ENCODE measurements at places on chromosomes 13 and 19.
A peak's percentile ranks its signal among the peaks of the same experiment; 100 is the strongest.

GRCh38 chr19:47802521-47803043, 1.8 kb downstream of the TPRX1 start:
- DNase-seq: no peak

DNA sequence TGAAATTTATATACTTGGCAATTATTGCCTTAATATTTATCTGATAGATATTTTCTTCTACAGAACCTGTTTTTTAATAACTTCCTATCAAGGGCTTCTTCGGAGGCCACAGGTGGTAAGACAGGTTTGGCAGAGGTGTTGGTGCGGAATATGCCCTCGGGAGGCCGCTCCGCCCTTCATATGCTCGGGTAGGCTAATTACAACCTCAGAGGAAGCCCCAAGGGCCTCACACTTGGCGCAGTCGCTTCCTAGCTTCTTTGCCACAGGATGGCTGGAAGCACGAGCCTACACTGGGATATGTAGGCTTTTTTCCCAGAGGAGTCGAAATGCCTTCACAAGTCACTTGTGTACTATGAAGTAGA, 68.8 kb downstream of the LMO7 start:
- DNase-seq: peak; percentile 49

- DNase-seq: no peak
Measured at GRCh38 chr19:40642757-40643305, 41.7 kb downstream of the LTBP4 start.

DNA sequence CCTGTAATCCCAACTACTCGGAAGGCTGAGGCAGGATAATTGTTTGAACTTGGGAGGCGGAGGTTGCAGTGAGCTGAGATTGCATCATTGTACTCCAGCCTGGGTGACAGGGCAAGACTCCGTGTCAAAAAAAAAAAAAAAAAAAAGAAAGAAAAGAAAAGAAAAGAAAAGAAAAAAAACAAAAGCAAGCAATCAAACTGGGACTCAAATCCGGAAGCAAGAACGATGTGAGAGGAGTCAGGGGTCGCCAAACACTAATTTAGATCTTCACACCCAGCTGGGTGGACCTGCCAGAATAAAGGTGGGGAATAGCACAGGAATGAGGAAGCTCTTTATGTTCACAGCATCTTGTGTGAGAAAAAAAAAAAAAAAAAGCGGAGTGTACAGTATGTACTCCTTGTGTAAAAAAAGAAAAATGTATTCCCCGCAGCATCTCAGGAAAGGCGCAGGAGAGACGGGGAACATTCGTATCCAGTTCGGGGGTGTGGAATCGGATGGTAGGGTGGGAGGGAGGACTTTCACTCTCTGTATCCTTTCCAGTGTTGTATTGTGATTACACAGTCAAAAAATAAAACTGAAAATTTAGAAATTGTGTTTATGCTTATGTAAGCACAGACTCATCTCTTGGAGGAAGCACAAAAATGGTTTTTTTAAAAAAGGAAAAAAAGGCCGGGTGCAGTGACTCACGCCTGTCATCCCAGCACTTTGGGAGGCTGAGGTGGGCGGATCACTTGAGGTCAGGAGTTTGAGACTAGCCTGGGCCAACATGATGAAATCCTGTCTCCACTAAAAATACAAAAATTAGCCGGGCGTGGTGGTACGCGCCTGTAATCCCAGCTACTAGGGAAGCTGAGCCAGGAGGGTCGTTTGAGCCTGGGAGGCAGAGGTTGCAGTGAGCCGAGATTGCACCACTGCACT, 7.6 kb downstream of the DNAJB1 start:
- DNase-seq: peak; percentile 84

GRCh38 chr13:63307228-63307627, 1891.6 kb upstream of the PCDH20 start:
- no peak for DNase-seq

DNA sequence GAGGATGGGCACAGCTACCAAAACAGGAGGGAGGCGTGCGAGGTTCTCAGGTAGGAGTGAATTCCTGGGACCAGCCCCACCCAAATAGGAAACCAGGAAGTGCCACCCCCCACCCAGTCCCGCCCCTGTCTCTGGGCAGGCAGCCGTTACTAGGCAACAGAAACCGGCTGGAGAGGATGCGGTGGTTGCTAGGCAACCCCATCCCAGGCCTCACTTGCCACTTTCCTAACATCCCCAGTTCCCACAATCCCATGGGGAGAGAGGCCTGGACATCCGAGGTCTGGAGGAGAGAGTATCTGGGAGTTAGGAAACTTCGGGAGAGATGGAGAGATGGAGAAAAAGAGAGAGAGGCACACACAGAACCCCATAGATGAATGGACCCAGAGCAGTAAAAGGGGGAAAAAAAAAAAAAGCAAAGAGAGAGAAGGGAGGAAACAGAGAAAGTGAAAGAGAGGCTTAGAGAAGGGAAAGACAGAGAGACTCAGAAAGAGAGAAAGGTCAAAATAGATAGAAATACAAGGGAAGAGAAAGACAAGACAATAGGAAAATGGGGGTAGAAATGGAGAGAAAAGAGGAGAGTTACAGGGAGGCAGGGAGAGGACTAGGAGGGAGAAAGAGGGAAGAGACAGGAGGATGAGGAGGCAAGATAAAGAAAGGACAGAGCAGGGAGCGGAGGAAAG, 3.8 kb downstream of the GRIK5 start:
- DNase-seq: no peak

DNA sequence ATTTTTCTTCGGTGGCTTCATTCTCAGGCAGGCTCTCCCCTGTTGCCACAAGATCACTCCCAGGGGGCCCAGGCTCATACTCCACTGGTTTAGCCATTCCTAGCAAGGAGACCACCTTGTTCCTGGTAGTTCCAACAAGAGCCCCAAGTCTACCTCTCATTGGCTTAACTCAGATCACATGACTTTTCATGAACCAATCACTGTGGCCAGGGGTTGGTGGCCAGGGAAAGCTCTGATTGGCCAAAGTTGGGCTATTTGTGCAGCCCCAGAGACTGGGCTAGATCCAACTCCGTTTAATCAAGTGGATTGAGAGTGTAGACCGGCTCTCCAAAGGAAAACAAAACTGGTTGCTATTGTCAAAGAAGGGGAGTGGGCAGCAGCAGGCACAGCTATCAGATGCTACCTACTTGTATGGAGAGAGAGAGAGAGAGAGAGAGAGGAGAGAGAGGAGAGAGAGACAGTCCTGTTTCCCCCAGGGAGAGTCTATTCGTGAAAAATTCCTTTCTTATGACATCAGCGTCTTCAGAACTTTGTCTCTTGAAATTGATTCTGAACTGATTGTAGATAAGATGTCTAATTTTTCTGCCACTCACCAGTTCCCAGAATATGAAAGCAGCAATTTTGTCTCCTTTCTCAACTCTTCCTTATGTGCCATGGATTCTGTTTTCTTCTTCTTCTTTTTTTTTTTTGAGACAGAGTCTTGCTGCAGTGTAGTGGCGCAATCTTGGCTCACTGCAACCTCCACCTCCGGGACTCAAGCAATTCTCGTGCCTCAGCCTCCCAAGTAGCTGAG, 5.9 kb downstream of the CEACAM19 start:
- peak; percentile 52 for DNase-seq

GRCh38 chr19:47561440-47562057, 11.4 kb downstream of the ZNF541 start:
- DNase-seq: no peak
